HuH-7 (cell line): ENCODE measurements at places on chromosomes 6 and 20.
A peak's percentile ranks its signal among the peaks of the same experiment; 100 is the strongest.

GRCh38 chr6:105994118-105994590, 92.0 kb upstream of the PRDM1 start:
- no peak for DNase-seq

DNA sequence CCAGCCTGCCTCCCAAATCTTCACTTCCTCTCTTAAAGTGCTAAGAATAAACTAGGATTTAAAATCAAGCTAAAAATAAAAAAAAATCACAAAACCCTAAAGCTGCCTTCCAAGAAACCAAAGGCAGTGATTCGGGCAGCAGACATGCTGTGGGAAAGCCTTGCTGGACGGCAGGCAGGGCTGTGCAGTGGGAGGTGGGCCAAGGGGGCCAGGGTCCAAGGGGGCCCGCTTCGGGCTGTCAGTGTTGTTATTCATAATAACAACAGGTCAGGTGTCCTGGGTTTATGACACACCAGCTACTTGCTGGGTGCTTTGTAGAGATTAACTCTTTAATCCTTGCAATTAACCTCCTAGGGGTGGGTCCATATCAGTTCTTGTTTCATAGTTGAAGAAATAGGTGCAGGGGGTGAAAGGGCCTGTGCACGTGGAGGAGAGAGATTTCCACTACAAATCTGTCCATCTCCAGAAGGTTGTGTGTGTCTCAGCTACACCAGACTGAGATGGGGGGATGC, 40.4 kb downstream of the CD40 start:
- DNase-seq, result no peak

DNA sequence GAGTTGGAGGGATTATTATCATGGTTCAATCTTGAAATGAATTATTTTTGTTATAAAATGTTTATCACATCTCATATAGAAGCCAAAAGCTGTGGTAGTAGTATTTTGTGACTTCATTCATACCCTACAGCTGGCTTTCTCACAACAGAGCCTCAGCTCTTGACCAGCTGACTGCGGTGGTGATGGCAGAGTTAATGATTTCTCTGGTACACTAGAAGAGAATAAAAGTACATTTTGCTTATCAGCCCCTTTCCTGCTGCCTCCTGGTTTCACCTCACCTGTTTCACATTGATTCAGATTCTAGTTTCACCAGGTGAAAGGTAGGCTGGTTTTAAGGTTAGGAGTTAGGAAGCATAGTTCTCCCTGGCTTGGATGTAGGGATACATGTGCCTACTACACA, 55.7 kb downstream of the AFG1L start:
- no peak for DNase-seq

- DNase-seq, result no peak
Observed at GRCh38 chr6:161088676-161089328, 97.2 kb downstream of the MAP3K4 start.

DNA sequence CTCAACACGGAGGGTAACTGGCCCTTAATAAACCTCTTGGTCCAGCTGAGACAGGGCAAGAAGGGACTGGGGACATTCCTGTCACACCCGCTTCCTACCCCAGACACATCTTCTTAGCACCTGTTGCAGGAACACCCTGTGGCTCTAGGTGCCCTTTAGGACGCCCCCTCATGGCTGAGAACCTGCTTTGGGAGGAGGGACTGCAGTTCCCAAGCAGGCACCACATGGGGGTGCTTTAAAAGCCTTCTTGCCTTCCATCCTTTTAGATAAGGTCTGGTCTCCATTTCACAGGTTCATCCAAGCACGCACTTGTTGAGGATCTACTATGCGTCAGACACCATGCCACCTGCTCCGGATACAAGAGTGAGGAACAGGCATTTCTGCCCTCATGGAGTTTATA, 26.6 kb downstream of the NSFL1C start:
- DNase-seq, result peak; percentile 23

- DNase-seq, result no peak
Observed at GRCh38 chr20:53872561-53873229, 197.7 kb downstream of the BCAS1 start.

DNA sequence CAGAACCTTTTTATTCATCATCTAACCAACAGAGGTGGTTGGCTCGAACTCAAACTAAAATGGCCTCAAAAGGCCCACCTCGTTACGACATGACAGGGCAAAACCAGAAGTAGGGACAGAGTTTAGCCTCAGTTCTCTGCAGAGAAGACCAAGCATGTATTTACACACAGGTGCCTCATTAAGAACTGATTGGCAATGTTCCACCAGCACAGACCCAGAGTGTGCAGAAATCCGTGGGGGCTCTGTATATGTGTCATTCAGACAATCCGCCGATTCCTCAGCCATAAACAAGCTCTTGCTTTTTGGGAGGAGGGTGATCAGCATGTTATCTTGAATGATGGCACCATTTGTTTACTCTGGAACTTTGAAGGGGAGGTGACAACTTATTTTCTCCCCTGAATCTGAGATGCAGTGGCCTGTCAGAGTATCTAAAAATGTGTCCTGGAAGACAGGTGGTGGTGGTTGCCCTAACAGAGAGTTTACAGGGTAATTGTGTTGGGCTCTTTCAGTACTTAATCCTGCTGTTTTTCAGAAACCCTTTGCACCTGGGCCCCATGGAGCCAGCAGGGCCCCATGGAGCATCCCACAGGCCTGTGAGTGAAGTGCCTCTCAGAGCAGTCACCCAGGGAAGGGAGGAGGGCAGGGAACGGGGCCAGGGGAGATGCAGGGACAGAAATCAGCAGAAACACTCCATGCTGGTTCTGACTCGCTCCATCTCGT, 29.1 kb upstream of the C20orf203 start:
- no peak for DNase-seq

DNA sequence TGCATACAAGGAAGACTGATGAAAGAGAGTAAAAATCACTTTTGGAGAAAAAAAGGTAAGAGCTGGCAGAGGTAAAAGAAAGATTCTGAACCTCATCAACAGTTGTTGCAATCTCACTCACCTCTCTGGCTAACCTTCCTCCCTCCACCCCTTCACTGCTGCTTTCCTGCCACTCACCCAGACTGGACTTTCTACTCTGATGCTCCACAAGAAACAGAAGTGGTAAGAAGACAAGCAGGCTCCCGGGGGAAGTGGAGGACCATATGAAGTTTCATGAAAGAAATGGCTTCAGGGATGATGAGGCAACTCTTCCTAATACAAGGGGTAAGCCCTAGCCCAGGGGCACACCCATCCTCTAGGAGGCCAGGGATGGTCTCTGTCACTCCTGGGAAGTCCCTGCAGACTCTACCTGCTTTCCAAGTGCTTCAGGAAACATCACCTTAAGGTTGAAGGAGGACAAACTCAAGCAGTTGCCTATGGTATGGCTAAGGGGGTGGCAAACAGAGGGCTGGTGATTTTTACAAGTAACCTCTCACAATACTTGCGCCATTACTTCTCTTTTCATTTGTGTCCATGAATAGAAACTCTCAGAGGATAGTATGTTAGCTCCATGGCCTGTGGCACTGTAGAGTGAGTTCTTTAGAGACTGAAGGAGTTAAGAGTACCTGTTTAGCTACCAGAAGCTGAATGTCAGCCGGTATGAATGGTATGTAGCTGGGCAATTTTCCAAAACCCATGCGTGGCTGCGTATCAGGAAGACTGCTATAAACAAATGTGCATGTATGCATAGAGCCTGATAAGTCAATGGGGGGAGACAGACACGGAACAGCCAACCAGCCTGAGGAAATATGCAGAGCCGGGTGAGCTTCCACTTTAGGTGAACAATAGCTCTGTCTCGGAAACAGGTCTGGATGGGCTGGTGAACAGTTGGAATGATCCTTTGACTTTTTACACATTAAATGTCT, 112.0 kb downstream of the BACH2 start:
- no peak for DNase-seq

DNA sequence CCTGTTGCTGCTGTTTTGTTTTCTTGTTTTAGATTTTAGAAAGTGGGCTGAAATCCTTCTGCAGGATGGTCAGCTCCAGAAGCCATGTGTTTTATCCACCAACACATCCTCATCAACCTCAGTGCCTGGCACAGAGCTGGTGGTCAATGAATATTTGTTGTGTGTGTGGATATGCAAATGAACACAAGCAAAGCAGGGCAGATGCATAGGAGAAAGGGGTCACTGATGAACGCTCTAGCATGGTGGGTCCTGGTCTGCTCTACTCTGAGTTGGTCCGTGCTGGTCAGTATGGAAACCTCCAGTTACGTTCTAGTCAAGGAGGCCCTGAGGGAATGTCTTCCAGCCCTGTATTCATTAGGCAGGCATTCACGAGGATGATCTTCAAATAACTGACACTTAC, 682.5 kb downstream of the QKI start:
- no peak for DNase-seq

DNA sequence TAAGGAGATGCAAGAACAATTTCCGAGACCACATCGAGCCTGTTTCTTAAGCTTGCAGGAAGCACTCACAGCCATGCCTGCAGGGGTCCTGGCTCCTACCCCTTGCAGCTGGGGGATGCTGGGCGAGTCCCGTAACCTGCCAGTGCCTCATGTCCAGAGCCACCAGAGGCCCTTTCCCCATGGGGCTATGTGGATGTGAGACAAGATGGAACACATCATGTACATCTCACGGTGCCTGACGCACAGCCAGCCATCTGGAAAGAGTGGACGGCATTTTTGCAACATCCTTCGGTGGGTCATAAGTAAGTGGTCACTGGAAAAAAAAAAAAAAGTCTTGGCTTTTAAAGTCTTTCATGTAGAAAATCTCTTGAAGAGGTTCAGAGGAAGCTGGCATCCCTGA, 72.8 kb downstream of the CDH4 start:
- DNase-seq, result no peak

GRCh38 chr6:13362412-13362811, 34.1 kb upstream of the TBC1D7 start:
- DNase-seq, result no peak

DNA sequence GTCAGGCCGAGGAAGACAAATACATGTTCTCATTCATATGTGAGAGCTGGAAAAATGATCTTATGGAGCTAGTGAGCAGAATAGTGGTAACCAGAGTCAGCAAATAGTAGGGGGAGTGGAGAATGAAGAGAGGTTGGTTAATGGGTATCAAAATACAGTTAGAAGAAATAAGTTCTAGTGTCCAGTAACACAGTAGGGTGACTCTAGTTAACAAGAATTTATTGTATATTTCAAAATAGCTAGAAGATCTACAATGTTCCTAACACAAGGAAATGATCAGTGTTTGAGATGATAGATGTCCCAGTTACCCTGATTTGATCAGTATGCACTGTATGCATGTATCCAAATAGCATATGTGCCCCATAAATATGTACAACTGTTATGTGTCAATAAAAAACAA, 128.4 kb downstream of the BCKDHB start:
- DNase-seq, result no peak

DNA sequence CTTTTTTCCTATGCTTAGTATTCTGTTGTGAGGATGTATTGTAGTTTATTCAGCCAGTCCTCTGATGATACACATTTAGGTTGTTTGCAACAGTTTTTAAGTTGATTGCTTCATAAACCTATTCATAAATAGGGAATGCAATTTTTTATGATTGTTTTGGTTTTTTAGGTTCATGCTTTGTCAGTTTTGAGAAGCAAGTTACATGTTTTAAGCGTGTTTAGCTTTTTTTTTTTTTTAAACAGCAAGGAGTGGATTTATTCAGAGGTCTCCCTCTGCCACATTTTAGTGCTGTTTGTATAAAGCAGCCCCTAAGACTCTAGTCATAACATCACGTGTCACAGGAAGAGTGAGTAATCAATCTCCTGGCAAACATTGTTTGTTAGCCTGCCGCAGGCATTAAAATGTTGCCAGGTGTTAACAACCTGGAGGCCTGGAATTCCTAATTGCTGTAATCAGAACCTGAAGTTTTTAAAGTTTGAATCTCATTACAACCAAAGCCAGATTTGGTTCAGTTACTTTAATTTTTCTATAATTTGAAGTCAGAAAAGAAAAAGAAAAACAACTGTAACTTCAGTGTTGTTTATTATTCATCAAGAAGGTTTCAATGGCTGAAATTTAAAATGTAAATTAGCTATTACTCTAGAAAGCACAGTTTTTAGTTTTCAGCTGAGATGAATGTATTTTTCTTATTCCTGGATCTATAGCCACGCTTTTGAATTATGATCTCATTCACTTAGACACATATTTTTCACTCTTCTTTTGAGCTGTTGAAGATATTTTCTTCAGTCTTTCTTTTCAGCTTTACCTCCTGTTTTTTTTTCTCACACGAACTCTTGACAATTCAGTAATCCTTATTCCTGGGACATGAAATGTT, 59.2 kb downstream of the KCNS1 start:
- DNase-seq, result peak; percentile 8

- no peak for DNase-seq
Observed at GRCh38 chr20:51695574-51696303, 72.5 kb downstream of the ATP9A start.

DNA sequence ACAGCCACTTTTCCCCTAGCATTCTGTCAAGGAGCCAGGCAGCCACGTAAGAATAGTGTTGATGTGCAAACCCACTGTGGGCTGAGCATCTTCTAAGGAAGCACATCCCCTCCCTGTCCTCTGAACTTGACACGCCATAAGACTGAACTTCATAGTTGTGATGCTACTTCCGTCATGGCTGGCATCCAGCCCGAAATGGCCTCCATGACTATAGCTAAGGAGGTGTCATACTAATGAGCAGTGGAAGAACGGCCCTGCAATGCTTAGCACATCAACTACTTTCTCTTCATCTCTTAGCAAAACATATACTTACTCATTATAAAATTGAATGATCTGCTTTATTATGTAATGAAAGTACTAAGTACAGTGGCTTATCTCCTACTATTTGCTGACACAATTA, 110.2 kb downstream of the GJA10 start:
- DNase-seq, result no peak

GRCh38 chr6:108253241-108253640, 7.6 kb downstream of the SNX3 start:
- no peak for DNase-seq

DNA sequence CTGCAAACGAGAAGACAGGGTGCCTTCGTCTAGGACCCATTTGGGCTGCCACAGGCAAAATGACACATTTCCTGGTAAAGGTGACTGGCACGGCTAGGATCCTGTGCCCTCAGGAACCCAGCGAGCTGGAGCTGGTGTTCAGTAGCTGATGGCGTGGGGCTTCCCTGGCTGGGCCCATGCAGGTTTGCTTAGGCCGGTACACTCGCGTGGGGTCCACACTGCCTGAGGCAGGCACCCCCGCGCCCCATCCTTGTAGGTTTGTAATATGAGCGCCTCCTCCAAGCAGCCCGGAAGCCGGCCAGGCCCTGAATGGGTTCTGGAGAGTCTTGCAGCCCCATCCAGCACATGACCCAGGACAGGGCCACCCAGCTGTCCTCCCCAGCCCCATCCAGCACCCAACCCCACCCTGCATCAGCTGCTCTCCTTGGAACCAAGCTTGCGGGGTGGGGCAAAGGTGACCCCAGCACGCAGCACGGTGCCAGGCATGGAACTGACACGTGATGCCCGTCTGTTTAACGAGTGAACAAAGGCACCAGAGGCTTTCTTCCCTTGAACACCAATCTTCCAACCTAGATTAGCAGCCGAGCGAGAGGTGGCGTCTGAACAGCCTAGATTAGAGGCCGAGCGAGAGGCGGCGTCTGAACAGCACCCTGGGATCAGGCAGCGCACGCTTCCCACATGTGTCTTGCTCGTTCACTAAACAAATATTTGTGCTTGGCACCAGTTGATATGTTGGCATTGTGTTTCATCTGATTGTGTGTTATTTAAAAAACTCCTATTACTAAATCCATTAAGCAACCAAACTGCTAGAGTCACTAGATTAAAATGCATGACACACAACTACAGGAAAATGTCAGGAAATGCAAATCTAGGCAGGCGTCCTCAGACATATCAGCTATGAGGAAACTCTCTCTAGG, 112.1 kb downstream of the DLL1 start:
- no peak for DNase-seq

GRCh38 chr20:49705358-49705757, 8.3 kb downstream of the B4GALT5 start:
- DNase-seq, result no peak

- DNase-seq, result no peak
Observed at GRCh38 chr20:47125758-47126591, 230.5 kb downstream of the ZMYND8 start.
